ENCODE measurements at places on chromosomes 1 and 21.

GRCh38 chr1:24190983-24191461 is 3.9 kb upstream of the IFNLR1 start:
- no peak for DNase-seq

DNA sequence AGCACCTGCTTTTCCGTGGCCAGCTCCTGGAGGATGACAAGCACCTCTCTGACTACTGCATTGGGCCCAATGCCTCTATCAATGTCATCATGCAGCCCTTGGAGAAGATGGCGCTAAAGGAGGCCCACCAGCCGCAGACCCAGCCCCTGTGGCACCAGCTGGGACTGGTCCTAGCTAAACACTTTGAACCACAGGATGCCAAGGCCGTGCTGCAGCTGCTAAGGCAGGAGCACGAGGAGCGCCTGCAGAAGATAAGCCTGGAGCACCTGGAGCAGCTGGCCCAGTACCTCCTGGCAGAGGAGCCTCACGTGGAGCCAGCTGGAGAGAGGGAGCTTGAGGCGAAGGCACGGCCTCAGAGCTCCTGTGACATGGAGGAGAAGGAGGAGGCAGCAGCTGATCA is 413 bp downstream of the UBL4B start:
- no peak for DNase-seq

- DNase-seq = no peak
Measured at GRCh38 chr1:46606255-46606965, 2.3 kb upstream of the MKNK1 start.

DNA sequence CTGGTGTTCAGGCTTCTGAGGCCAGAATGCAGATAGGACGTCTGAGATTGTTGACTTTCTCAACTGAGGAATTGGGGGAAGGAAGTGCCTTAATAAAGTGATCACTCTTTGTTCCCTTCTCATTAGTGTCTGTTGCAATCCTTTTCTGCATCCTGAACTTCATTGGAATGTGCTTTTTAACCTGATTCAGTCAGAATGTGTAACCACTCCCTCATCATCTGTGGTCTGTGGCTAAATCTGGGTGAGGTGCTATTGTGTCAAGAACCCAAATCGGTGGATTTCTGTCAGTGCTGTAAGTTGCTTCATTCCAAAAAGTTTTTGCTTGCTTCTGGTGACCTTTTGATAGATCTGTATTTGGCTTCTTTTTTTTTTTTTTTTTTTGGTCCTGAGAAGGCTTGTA is 38.2 kb downstream of the ARID1A start:
- no peak for DNase-seq

GRCh38 chr1:79648126-79648525 is 641.6 kb upstream of the ADGRL4 start:
- no peak for DNase-seq

- DNase-seq = no peak
Measured at GRCh38 chr1:112255080-112255479, 140.9 kb upstream of the CTTNBP2NL start.

- DNase-seq = no peak
Measured at GRCh38 chr1:80799457-80799856, 1001.3 kb upstream of the ADGRL2 start.

- DNase-seq = peak; percentile 21
Measured at GRCh38 chr1:113452921-113453770, 62.8 kb downstream of the MAGI3 start.

GRCh38 chr1:37519613-37520012 is 5.0 kb upstream of the MEAF6 start:
- no peak for DNase-seq

GRCh38 chr1:246591958-246592357 is 25.7 kb downstream of the CNST start:
- DNase-seq = no peak

- no peak for DNase-seq
Measured at GRCh38 chr1:160665330-160666078, 18.7 kb upstream of the SLAMF1 start.

DNA sequence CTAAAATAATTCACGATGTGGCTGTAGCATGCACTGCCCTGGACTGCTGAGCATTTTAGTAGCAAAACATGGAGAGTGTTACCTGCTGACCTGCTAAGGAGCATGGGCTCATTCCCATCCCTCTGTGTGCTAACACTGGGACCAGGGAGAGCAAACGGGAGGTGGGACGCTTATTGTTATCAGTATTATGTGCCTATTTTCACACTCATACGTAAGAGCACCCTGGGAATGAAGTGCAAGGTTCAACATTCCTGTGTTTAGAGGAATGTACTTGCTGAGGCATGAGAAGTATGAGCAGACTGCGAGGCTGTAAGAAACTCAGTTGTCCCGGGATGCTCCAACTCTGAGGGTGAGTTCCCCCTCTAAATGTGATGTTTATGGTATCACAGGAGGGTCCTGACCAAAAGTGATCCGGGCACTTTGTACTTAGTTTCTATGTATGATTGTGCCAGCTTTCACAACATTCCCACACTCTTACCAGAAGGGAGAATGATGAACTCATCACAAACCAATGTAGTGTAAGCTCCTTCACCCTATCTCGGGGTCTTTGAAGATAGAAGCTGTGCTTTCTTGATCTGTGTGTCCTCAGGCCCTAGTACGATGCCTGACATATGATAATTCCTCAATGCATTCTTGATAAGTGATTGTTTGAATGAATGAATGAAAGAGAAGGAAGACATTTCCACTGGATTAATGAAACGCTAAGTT is 164.8 kb downstream of the KCNJ6 start:
- DNase-seq = no peak

- DNase-seq = no peak
Measured at GRCh38 chr1:198541737-198542136, 1.3 kb upstream of the ATP6V1G3 start.

GRCh38 chr1:87197156-87197555 is 131.5 kb upstream of the LMO4 start:
- no peak for DNase-seq

DNA sequence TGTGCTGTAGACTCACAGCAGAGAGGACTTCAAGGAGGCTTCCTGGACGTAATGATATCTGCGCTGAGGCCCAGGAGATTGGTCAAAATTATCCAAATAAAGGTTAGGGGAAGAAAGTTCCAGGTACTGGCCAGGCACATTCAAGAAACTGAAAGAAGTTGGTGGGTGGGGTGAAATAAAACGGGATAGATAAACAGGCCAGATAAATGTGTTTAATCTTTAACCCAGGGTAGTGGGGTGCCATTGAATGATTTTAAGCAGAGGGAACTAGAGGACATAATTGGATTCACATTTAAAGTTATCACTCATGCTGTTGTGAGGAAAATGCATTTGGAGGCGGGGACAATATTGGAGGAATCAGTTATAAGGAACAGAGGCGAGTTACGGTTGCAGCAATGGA is 134.7 kb downstream of the NR5A2 start:
- DNase-seq = no peak

DNA sequence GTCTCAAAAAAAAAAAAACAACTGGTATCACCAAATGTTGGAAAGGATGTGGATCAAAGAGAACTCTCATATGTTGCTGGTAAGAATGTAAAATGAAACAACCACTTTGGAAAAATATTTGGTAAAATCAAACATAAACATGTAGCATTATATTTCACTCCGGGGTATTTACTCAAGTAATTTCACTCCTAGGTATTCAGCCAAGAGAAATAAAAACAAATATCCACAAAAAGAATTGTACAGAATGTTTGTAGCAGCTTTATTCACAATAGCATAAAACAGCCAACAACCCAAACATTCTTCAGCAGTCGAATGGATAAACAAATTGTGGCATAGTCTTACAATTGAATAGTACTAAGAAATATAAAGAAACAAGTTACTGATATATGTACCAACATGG is 32.4 kb upstream of the ZSWIM5 start:
- DNase-seq = no peak

- peak; percentile 77 for DNase-seq
Measured at GRCh38 chr1:30809514-30810263, 52.1 kb upstream of the LAPTM5 start.

DNA sequence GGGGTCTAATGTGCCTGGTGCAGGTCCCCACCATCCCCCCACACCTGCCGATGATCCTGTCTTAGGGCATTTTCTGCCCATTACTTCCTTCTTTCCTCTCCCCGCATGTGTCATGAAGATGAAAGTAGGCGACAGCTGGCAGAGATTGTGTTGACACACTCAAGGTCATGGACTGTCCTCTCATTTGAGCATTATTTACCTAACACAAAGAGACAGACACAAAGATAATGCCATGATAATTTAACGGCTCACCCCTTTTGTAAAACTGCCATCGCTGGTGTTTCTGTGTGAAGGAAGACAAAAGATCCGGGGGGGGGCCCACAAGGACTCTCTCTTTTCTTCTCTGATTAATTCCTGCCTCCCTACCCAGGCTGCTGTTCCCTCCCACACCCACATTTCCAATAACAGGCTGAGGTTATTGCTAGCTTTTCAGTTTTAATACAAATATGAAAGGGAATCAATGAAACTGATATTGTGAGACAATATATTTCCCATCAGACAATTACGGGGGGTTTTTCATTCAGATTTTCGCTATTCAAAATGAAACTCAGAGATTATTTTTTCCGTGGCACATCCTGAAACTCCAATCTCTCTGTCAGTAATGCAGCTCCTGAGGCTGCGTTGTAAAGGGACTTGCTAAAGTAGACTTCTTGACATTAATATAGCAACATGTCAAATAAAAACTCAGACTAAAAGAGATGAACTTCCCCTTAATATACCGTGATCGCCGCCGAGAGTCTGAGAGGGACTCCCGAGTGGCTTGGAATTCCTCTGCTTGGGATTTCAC is 561.1 kb downstream of the NPHP4 start:
- DNase-seq = no peak

DNA sequence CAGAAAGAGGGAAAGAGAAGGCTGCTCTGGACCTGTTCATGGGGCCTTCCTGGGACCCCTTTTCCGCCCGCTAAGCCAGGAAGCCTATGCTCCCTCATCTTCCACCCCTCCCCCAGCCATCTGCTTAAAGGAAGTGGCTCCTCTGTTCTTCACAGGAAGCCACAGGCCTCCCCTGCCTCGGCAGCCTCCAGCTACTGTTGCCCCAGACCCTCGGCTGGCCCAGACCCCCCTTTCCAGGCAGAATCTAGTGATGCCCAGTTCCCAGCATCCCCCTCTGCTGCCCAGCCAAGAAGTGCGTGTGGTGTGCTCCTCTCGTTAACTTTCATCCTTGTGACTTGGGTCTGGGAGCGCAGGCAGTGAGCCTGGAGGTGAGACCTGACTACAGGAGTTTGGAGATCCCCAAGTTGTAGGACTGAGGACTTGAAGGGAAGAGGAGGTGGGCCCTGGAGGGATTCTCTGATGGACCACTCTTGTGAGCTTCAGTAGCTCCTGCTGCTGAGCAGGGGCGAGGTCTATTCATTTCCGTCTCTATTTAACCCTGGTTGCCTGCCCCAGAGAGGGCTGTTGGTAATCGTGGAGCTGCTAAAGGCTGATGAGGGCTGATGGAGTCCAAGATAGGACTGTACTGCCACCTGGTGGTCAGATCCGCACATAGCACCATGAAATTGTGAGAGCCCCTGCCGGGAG is 9.1 kb downstream of the IFI6 start:
- no peak for DNase-seq

GRCh38 chr1:243686159-243686558 is 163.9 kb downstream of the AKT3 start:
- DNase-seq = no peak

GRCh38 chr1:111110197-111110899 is 29.5 kb downstream of the DRAM2 start:
- DNase-seq = no peak

- no peak for DNase-seq
Measured at GRCh38 chr1:221172841-221173240, 293.6 kb downstream of the HLX start.

DNA sequence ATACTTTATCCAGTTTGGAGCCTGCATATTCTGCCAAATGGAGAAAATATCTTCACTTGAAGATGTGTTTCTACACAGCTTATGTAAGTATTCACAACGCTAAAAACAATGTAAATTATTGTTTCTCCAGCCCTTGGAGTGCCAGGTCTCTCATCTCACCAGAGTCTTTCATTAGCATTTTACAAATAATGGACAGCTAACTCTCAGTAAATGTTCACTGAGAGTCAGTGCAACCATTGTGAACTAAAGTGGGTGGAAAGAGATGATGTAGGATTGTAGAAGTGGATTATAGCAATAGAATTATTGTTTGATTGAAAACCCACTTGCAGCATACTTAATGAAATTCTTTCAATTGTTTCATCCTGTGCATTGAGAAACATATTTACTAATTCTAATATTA is 8.3 kb upstream of the FAM177B start:
- no peak for DNase-seq

DNA sequence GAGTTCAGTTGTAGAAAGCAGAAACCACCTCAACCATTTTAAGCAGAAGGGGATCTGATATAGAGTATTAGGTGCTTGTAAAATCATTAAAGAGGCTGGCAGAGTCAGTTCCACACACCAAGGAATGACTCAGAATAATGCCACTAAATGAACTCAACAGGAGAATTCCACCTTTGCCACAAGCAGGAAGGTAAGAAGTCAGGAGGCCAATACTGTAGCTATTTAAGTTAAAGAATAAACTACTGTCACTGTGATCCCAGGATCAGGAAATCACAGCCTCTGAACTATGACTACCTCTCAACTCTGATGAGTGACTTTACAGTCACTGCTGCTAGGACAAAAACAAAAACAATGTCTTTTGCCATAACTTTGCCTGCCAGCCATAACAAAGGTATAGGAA is 52.5 kb upstream of the PRMT6 start:
- no peak for DNase-seq

DNA sequence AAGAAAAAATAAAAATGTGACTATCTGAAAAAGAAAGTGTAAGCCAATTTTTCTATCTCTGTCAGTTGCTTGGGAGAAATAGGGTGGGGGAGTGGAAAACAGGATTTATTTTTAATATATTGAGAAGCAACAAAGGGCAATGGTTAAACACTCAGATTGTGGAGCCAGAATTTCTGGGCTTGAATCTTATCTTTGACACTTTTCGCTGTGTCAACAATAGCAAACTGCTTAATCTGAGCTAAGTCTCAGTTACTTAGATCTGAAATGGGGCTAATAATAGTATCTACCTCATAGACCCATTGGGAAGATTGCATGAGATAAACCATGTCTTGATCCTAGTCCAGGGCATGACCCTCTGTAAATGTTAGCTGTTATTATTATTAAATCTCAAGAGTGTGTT is 468.1 kb downstream of the ADGRL2 start:
- DNase-seq = no peak

DNA sequence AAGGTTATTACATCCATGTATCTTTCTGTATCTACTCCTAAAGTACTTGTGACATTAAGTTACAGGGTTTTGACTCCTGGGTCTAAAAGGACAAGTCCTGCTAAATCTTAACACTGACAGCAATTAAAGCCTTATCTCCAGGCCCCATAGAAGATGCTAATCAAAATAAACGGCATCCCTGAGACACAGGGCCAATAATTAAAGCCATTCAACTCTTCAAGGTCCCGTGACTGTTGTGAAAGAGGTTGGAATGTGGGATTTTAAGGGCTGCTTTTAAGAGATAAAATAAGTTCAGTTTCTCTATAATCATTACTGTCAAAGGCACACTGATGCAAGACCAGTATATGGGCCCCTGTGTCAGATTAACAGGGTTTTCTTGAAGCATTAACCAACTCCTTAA is 8.3 kb downstream of the DNAI4 start:
- DNase-seq = no peak

Data from amniotic stem cell (primary cell).